ENCODE measurements at places on chromosomes 16 and 17.
A peak's percentile ranks its signal among the peaks of the same experiment; 100 is the strongest.

GRCh38 chr17:31415004-31415454 lies 23.6 kb downstream of the RAB11FIP4 start:
- no peak for DNase-seq

GRCh38 chr16:75627851-75628250 lies 4.8 kb upstream of the ADAT1 start:
- DNase-seq, result no peak

GRCh38 chr17:80153004-80153403 lies 6.1 kb upstream of the EIF4A3 start:
- DNase-seq, result no peak

DNA sequence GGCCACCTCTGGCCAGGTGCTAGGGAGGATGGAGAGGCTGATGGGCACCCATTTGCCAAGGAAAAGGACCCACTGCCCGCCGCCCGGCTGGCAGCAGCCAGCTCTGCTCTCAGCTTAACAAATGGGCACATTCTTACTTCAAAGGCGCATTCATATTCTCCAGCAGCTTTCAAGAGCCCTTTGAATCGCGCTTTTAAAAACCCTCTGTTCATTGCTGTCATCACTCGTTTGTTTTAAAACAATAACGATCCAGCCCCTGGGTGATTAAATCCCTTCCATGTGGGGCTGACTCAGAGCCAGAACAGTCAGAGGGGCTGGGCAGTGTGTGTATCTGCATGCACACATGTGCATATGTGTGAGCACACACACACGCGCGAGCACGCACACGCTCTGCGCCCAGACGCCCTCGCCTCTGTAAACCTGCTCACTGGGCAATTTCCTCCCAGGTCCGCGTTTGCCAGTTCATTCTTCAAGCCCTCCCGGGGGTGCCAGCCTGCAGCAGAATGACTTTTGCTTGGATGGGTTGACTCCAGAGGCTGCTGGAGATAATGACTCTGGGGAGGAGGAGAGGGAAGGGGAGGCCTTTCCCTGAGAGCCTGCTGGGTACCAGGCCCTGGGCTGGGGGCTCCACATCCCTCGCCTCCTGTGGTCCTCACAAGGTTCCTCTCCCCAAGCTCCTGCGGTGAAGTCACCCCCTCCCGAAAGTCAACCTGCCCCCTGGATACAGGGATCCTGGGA lies 133.1 kb downstream of the SDK2 start:
- no peak for DNase-seq

DNA sequence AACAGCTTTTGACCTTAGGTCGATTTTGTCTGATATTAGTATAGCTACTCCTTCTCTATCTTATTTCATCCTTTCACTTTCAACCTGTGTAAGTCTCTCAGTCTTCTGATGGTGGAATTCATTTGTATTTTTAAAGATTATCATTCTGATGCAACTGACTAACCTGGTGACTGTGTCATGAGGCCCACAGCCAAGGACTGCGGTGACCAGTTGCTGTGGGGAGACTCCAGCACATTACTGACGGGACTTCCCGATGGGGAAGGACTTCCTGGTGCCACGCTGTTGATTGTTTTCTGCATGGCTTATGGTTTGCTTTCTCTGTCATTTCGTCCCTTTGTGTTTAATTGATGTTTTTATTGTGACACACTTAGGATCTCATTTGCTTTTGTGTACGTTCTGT lies 34.2 kb downstream of the RMI2 start:
- no peak for DNase-seq

- no peak for DNase-seq
Observed at GRCh38 chr17:74415608-74416396, 16.1 kb upstream of the GPRC5C start.

GRCh38 chr16:47617732-47618131 lies 156.6 kb downstream of the PHKB start:
- no peak for DNase-seq

- no peak for DNase-seq
Observed at GRCh38 chr17:45114117-45114932, 18.0 kb downstream of the PLCD3 start.

DNA sequence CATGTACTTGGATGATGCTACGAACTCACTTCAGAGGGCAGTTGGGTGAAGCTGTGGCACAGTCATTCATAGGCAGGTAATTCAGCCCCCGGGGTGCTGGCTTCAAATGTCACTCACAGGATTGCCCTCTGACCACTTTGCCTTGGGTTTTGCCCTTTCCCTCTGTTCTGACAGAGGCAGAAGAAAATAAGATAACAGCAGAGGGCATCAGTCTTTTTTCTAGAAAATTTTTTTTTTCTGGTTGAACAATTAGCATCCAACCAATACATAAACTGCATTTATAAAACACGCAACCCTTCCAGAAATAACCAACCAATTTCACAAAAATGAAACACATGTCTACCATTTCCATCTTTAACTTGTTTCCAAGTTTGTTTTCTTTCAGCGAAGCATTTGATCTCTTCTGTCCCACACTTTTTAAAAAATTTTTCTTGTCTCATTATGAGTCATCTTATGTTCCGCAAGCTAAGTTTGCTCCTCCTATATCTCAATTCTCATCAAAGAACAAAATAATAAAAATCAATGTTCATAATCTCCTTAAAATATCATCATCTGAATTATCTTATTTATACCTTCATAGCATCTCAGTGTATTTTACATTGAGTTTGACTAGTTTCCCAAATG lies 15.6 kb downstream of the NACA2 start:
- no peak for DNase-seq

- no peak for DNase-seq
Observed at GRCh38 chr16:81401035-81401950, 43.3 kb upstream of the CMIP start.

GRCh38 chr16:75787440-75787839 lies 61.1 kb upstream of the CPHXL start:
- DNase-seq, result no peak

DNA sequence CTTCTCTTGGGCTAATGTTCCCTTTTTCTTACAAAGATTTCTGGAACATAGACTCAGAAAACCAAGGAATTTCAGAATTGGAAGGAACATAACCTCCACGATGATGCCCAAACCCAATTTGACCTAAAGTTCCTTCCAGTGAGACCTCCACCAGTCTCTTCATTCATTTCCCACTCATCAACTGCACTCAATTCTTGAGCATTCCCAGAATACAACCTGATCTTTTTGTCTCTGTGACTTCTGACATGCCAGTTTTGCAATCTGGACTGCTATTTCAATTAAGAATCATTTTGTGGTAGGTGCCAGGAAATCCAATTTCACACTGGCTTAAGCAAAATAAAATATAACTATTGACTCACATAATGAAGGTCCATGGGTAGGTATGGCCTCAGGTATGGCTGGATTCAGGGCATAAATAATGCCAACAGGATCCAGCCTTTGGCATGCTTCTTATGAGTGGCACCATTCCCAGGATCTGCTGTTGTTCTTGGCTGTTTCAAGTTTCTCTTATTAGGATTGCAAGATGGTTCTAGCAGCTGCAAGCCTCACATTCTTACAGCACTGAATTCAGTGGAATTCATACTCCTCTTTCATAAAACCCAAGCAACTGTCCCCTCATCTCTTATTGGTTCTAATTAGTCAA lies 184.3 kb downstream of the HS3ST4 start:
- DNase-seq, result no peak

- peak; percentile 34 for DNase-seq
Observed at GRCh38 chr17:40415390-40415789, 2.3 kb downstream of the TOP2A start.
